GM04504 (cell line): ENCODE measurements at places on chromosomes 16 and 17.

GRCh38 chr17:64783556-64784352, 121.6 kb upstream of the SMURF2 start:
- no peak for DNase-seq

- no peak for DNase-seq
Measured at GRCh38 chr17:79651266-79651665, 40.4 kb upstream of the RBFOX3 start.

DNA sequence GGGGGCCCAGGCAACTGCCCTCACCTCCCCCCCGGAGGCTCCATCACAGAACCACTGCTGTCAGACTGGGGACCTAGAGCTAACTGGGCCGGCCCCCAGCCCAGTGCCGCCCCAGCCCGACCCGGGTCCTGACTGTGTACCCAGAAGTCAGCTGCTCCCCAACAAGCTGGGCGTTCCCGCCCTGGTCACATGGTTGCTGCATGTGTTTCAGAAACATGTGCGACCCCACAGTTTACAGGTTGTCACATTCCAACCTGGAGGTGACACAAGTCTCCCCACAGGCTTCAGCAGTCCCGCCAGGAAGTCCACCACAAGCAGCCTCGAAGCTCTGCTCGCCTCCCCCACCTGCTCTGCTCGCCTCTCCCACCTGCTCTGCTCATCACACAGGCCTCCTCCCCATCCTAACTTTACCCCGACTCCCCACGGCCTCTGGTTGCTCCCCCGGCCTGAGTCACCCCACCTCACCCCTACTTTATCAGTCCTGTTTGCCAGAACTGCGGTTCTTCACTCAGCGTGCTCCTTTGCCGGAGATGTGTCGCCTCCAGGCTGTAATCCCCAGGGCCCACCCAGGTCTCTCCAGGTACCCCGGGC, 968 bp downstream of the MRPL28 start:
- DNase-seq = no peak

DNA sequence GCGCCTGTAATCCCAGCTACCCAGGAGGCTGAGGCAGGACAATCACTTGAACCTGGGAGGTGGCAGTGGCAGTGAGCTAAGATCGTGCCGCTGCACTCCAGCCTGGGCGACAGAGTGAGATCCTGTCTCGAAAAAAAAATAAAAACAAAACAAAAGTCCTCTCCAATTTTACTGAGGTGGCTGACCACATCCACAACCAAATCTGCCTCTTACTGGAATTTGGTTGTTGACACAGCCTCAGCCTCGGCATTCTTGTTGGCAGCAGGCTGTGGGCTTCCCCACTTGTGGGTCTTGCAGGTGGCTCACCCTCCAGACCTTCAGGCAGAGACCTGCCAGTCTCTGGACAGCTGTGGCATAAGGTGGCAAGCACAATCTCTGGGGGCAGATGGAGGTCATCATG, 15.6 kb downstream of the B4GALNT2 start:
- no peak for DNase-seq

DNA sequence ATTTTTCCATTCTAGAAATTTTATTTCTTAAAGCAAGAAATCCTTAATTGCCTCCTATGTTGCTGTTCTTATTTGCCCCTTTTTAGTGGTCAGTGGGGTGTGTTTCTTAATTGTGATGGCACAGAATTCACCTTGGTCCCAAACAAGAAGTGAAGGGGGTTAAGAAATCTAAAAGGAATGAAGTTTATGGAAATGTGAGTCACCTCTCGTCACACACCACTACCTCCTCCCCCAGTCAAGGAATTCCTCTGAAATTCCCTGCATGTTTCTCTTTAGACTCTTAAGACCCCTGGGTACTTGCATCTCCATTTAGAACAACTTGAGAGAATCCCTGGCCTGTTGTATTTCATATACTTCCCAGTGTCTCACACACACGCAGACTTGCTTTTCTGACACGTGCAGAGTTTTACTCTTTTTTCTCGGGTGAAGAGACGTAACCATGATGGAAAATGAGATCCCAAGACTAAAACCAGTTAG, 247.4 kb downstream of the PRKCA start:
- DNase-seq = no peak
